Small intestine (tissue), 16 donors: ENCODE measurements at places on chromosomes 2 and 18. TPM values are rescaled to one million over a fixed set of nuclear protein-coding genes. Genes with fewer than 3 reads are reported as not detected.

GRCh38 chr2:71694501-71695234, 241.3 kb downstream of the DYSF start:
- H3K27me3 ChIP-seq: no peaks in the 10 kb centered on the region
- H3K4me3 ChIP-seq: no peak overlapping the region
- no peaks in the 10 kb centered on the region for H3K36me3 ChIP-seq
- H3K27ac ChIP-seq: no peak overlapping the region

Gene IGFBP5
- polyA plus RNA-seq: 5.4 TPM

DNA sequence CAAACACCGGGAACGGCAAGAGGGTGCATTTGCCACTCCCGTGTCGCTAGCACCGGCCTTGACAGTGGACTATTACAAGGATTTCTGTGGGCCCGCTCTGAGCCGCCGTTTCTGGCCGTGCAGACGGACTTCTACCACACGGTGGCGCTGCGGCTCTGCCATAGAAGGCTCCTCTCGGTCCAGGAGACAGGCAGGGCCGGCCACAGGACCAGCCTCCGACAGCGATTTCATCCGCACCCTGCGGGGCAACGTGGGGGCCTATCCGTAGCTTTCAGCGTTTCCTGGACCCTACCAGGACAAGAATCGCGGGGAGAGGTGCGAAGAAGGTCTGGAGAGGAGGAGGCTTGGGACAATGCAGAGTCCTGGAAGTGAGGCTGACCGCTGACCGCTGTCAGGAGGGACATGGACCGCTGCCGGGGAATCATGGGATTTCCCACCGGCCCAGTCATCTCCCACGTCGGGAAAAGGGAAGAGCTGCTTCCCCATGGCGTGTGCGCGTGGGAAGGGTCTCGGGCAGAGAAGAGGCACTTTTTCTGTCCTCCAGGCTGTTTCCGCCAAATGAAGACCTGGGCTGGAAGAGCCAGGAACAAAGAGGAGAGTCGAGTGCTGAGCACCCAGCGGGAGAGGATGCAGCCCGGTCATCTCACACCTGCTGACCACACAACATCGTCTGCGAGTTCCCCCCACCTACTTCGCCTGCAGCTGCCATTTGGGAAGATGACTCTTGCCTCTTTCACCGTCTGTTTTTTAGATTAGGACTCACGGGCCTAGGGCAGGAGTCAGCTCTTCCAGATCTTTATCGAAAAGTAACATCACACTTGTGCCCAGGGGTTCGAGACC, 35.5 kb upstream of the HAAO start:
- no peaks in the 10 kb centered on the region for H3K27me3 ChIP-seq
- H3K27ac ChIP-seq: no peak overlapping the region
- no peaks in the 10 kb centered on the region for H3K36me3 ChIP-seq
- H3K4me3 ChIP-seq: no peak overlapping the region
- DNase-seq: peak; percentile 79
- no peaks in the 10 kb centered on the region for H3K4me1 ChIP-seq

- H3K27me3 ChIP-seq: no peaks in the 10 kb centered on the region
- H3K36me3 ChIP-seq: peaks cover 3% of the 10 kb centered on the region
- H3K4me1 ChIP-seq: peaks cover 11% of the 10 kb centered on the region
- H3K27ac ChIP-seq: no peak overlapping the region
Observed at GRCh38 chr2:134175834-134176233, 78.0 kb upstream of the MGAT5 start.

DNA sequence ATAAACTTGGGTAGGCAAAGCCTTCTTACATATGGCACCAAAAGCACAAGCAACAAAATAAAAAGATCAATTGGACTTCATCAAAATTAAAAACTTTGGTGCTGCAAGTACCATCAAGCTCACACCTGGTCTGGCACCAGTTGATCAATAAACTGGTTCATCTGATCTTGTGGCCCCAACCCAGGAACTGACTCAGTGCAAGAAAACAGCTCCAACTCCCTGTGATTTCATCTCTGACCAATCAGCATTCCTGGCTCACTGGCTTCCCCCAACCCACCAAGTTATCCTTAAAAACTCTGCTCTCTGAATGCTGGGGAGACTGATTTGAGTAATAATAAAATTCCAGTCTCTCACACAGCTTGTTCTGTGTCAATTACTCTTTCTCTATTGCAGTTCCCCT, 8.4 kb downstream of the EPG5 start:
- peaks cover 22% of the 10 kb centered on the region for H3K36me3 ChIP-seq
- H3K4me1 ChIP-seq: no peaks in the 10 kb centered on the region
- no peak overlapping the region for H3K27ac ChIP-seq
- DNase-seq: no peak
- H3K4me3 ChIP-seq: no peak overlapping the region
- H3K27me3 ChIP-seq: no peaks in the 10 kb centered on the region

DNA sequence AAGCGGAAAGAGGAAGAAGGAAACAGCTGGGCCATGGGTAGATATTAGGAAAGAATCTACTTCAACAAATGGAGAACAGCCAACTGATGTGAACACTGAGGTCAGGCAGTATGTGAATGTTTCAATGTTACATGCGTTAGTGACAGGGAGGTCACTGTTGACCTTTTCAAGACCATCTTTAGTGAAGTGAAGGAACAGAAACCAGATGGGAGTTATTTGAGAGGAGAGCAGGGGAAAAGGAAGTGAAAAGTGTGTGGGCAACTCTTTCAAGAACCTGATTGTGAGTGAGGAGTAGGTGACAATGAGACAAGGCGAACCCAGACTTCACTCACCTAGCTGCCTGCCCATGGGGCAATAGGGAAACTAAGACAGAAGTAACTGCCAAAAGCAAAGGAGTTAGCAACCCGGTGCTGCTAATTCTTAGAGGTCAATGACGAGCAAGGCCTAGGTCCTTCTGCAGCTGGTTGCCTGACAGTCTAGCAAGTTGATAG, 67.0 kb downstream of the SP3 start:
- no peak overlapping the region for H3K27ac ChIP-seq
- H3K36me3 ChIP-seq: no peaks in the 10 kb centered on the region
- no peak overlapping the region for H3K4me3 ChIP-seq
- no peak for DNase-seq

DNA sequence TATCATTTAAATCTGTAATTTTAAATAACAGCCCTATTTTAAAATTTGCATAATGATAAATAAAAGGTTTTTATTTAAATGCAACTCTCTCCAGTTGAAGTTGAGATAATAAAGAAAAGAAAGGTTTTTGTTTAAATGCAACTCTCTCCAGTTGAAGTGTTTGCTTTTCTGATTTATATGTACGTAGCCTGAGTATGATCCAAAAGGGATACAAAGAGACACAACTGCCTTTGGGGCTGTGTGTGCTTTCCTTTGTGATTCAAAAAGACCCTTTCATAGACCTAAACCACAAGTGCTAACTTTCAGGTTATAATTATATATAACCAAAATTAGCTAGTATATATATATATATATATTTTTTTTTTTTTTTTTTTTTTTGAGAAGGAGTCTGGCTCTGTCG, 76.2 kb upstream of the MFF start:
- no peaks in the 10 kb centered on the region for H3K4me1 ChIP-seq
- H3K27me3 ChIP-seq: no peaks in the 10 kb centered on the region
- no peaks in the 10 kb centered on the region for H3K36me3 ChIP-seq
- no peak overlapping the region for H3K27ac ChIP-seq
- no peak for DNase-seq
